CD4-positive, alpha-beta T cell treated with Interleukin-4 for 4 hours (primary cell): ENCODE measurements at places on chromosomes 5 and 9.

DNA sequence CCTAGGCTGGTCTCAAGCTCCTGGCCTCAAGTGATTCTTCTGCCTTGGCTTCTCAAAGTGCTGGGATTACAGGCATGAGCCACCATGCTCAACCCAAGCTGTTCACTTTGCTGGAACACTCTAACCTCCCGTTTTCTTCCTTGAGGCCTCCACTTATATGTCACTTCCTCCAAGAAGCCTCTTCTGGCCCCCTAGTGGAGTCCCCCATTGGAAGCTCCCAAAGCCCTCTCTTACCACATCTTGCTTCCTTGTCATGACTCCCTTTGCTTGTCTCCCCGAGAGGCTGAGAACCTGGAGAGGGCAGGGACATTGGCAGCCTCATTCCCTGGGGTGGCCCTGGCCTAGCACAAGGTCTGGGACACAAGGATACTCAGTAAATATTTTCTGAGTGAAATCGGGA, 80.8 kb downstream of the PDE6A start:
- no peak for DNase-seq

GRCh38 chr5:127941646-127942045, 141.9 kb upstream of the SLC12A2 start:
- DNase-seq: no peak

- no peak for DNase-seq
Observed at GRCh38 chr5:72788866-72789505, 27.5 kb upstream of the TNPO1 start.

GRCh38 chr5:126752081-126752785, 24.7 kb upstream of the LMNB1 start:
- DNase-seq: no peak

- DNase-seq: no peak
Observed at GRCh38 chr5:1161108-1161832, 40.1 kb upstream of the SLC6A19 start.
